NAMALWA (cell line): ENCODE measurements at places on chromosomes 1 and 21.

- no peak for DNase-seq
Observed at GRCh38 chr21:27306206-27306605, 339.3 kb upstream of the ADAMTS5 start.

DNA sequence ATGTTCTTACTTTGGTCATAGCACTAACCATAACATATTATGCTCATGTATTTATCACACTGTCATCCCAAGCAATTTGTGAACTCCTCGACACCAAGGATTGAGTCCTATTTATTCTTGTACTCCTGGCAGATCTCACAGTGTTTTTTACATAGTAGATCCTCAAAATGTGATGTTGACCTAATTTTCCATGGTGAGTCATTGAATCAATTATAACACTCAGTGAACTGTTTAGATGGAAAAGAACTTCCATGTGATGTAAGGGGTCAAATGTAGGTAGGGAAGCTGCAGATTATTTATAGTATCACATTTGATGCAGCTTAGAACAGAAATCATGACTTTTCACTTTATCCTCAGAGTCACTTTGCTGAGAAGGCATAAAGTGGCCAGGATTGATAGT lies 281.9 kb upstream of the ADAMTS5 start:
- no peak for DNase-seq

DNA sequence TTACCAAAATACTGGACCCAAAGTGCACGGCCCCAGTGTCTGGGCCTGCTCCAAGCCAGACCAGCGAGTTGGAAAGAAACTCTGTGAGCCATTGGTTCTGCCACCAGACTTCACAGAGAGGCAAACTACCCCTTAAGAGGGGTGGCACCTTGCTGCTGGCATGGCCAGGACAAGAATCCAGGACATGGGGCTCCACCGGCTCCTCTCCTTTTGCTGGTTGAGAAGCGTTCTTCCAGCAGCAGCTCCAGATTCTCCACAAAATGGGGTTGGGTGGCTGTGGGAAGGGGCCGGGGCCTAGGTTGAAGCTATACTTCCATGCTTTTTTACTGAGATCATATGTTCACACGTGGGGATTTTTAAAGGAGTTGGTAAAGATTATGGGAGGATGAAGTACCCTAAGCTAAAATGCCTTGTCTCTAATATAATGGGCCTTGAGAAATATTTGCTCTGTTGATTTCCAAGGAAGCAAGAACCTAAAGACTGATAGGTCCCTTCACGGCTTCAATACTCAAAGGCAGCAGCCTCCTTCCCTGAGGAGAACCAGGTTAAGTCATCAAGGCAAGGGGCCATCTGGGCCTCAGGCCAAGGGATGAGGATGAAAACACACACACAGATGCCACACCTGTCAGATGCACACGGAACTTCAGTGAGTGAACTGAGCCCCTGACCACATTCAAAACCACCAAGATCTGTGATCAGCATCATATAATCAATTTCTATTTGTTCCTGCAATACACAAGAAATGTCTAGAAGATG lies 3.1 kb downstream of the C1orf198 start:
- DNase-seq, result no peak

GRCh38 chr1:191151321-191151807 lies 673.7 kb upstream of the BRINP3 start:
- DNase-seq, result no peak

GRCh38 chr1:46488343-46489168 lies 1.1 kb upstream of the DMBX1 start:
- DNase-seq, result no peak

DNA sequence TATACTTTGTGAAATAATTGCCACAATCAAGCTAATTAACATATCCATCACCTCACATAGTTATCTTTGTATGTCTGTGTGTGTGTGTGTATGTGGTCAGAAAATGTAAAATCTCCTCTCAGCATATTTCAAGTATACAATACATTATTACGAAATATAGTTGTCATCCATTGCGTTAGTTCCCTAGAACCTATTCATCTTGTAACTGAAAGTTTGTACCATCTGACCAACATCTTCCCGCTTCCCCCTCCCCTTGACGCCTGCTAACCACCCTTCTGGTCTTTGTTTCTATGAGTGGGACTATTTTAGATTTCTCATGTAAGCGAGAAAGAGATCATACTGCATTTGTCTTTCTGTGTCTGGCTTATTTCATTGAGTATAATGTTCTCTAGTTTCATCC lies 455.3 kb downstream of the KCNT2 start:
- DNase-seq, result no peak

- no peak for DNase-seq
Observed at GRCh38 chr1:119081700-119082099, 58.8 kb downstream of the WARS2 start.

GRCh38 chr1:113205980-113206766 lies 133.2 kb downstream of the LRIG2 start:
- no peak for DNase-seq
